Hematopoietic multipotent progenitor cell treated with erythropoietin and hydrocortisone succinate and interleukin-3 and kit ligand, for 15 days (in vitro differentiated cells): ENCODE measurements at places on chromosomes 2 and 18.

DNA sequence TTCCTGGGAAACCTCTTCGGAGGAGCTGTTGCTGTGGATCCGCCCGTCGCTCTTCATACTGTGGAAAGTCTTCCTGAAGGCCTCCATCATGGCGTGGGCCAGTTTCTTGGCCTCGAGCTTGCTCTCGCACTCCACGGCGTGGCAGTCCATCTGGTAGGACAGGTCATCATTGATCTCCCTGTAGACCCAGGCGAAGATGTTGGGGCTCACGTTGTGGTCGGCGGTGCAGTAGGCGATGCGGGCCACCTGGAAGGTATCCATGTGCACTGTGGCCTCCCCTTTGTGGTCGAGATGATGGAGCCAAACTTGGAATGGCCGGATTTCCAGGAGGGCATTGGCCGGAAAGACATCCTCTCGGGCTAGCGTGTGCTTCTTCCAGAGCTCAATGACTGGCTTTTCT, 245.4 kb downstream of the PID1 start:
- DNase-seq: no peak

DNA sequence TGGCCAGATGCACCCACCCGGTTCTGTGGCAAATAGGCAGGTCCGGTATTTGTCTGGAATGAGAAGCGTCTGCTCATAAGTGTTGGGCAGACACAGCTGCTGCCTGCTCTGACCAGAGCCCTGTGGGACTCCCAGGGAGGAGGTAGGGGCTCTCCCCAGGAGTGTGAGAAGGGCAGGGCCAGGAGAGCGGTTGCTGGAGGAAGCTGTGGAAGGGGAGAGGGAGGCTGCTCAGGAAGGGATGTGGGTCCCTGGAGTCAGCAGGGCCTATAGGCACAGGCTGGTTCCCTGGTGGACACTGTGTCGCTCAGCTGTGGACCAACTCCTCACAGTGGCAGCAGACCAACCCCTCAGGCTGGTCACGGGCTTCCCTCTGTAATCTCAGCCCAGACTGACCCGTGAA, 109.2 kb downstream of the DYSF start:
- no peak for DNase-seq

DNA sequence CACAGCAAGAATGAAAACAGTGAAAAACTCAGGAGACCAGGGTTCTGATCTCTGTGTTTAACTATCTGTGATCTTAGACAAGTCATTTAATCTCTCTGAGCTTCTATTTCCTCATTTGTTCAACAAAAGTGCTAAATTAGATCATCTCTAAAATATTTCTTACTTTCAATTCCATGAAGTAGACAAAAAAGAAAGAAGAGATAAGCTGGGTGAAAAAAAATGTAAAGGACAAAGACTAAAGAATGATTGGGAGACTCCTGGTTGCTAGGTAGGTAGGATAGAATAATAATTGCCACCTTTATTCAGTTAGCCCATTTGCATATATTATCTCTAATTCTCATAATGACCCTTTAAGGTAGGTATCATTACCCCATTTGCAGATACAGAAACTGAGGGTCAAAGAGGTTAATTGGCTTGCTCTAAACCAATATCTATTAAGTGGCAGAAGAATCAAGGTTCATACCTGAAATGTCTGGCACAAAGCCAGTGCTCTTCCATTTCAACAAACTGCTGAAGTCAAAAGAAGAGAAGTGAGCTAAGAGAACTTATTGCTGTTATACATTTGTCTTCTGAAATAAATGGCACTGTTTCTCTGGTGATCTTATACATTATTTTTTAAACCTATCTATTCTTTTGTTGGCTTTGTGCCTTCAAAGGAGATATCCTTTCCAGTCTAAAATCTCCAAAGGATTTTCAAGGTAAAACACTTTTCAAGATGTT, 141.7 kb downstream of the OTX1 start:
- DNase-seq: no peak

DNA sequence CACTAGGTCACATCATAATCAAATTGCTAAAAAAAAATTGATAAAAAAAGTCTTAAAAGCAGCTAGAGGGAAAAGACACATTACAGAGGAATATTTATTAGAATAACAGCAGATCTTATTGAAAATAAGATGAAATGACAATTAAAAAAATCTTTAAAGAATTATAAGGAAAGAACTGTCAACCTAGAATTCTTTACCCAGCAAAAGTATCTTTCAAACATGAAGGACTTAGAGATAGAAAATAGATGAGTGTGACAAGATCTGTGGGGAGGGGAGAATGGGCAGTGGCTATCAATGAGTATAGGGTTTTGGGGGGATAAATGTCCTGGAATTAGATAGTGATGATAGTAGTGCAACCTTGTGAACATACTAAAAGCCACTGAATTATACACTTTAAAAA, 26.5 kb upstream of the RNF103 start:
- DNase-seq: no peak

- DNase-seq: no peak
These were observed 336.4 kb downstream of the PARD3B start for GRCh38 chr2:204881655-204882054.
